ENCODE measurements at places on chromosomes 16 and 17.

GRCh38 chr16:56320811-56321558, 104.4 kb downstream of the AMFR start:
- peaks cover 11% of the 10 kb centered on the region for H3K4me1 ChIP-seq
- no peak for DNase-seq
- no peak overlapping the region for H3K27ac ChIP-seq
- no peaks in the 10 kb centered on the region for H3K36me3 ChIP-seq
- H3K4me3 ChIP-seq = no peak overlapping the region
- H3K27me3 ChIP-seq = no peaks in the 10 kb centered on the region

DNA sequence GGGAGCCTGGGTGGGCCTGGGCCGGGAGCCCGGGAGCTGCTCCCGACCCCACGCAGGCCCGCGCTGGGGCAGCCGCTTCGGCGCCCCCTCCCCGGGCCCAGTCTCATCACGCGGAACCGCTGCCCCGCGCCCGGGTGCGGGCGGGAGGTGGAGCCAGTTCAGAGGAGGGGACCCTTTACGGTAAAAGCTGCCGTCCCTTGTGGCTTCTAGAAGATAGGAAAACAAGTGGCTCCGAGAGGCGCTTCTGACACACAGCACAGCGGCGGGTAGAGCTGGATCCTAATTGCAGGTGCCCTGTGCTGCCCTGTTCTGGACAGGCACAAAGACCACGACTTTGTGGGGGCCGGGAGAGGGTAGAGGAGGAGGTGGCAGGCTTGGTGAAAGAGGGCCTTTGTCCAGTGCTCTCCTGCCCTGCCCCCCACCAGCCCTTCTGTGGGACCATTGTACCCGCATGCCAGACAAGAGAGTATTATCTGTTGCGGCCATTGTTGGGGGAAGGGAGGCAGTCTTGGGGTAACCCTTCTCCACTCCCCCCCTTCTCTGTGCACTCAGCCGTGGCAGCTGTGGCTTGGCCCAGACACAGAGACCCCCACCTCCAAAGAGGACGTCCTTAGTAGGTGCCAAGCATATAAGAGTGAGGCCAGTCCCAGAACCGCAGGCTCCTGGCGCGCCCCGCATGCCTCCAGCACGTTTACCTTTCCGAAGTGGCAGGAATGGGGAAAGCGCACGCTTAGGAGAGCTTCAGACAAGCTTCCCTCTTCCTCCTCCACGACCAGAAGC, 736 bp downstream of the CNP start:
- no peak for DNase-seq
- H3K36me3 ChIP-seq = peaks cover 7% of the 10 kb centered on the region
- peak overlapping the region; percentile 65 for H3K4me3 ChIP-seq

GRCh38 chr17:7238420-7239090, 702 bp downstream of the PHF23 start:
- DNase-seq = peak; percentile 69
- H3K36me3 ChIP-seq = peaks cover 25% of the 10 kb centered on the region
- H3K4me3 ChIP-seq = peak overlapping the region; percentile 75

GRCh38 chr17:47902039-47902744, 6.2 kb downstream of the SP2 start:
- peaks cover 5% of the 10 kb centered on the region for H3K4me1 ChIP-seq
- H3K4me3 ChIP-seq = no peak overlapping the region
- H3K27ac ChIP-seq = no peak overlapping the region
- H3K36me3 ChIP-seq = no peaks in the 10 kb centered on the region

DNA sequence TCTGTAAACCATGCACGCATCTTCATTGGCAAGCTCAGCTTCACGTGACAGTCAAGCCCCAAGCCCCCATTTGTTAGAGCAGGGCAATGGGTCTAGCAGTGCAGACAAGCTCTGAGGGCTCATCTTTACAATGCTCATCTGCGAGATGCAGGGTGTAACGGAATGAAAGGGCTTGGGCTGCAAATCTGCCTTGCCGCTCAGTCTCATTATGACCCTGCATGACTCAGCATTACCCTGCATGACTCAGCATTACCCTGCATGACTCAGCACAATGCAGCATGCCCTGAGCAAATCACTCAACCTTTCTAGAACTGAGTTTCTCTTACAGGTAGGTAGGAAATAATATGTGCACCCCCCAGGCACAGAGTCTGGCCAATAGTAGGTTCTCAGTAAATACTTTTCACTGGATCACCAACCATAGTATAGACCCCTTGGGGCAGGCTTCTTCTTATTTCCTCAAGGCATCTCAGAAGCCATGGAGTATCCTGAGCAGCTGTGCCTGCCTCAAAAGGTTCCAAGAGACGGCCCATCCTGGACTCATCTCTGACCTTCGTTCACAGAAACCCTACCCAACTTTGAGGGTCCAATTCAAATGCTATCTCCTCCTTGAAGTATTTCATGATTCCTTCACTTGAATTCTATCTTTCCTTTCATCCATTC, 391.3 kb upstream of the CDH5 start:
- no peak overlapping the region for H3K27ac ChIP-seq
- no peak for DNase-seq
- no peaks in the 10 kb centered on the region for H3K4me1 ChIP-seq

All from B cell (primary cell).